ENCODE measurements at places on chromosomes 13 and 19. TPM values are rescaled to one million over a fixed set of nuclear protein-coding genes. Genes with fewer than 3 reads are reported as not detected.

- DNase-seq, result peak; percentile 81
- peaks cover 6% of the 10 kb centered on the region for H3K36me3 ChIP-seq
- peaks cover 22% of the 10 kb centered on the region for H3K4me1 ChIP-seq
- H3K27me3 ChIP-seq, result no peaks in the 10 kb centered on the region
- peak overlapping the region; percentile 91 for H3K4me3 ChIP-seq
These were observed 550 bp downstream of the CERS4 start for GRCh38 chr19:8209462-8210378.

The IGFL2 gene
- total RNA-seq, result not detected

The DAND5 gene
- total RNA-seq, result not detected

The CEACAM16 gene
- total RNA-seq, result not detected

DNA sequence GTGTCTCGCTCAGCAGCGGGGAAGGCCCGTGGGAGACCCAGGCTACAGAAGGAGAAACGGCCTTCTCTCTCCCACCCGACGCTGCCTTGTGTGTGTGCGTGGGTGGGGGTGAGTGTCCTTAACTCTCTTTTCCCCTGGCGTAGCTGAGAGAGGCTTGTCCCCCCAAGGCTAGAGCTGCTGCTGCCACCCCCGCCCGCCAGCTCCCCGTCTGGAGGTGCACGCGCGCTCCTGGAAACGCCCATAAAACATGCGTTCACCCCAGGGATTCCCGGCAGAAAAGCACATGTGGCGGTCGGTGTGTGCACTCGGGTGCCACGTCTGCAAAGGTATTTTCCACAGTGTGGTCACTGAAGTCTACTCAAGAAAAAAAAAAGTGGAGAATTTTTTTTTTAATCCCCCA lies 36.1 kb downstream of the GADD45B start:
- H3K4me1 ChIP-seq, result peaks cover 7% of the 10 kb centered on the region
- H3K27me3 ChIP-seq, result no peaks in the 10 kb centered on the region
- no peaks in the 10 kb centered on the region for H3K36me3 ChIP-seq
- no peak for DNase-seq

DNA sequence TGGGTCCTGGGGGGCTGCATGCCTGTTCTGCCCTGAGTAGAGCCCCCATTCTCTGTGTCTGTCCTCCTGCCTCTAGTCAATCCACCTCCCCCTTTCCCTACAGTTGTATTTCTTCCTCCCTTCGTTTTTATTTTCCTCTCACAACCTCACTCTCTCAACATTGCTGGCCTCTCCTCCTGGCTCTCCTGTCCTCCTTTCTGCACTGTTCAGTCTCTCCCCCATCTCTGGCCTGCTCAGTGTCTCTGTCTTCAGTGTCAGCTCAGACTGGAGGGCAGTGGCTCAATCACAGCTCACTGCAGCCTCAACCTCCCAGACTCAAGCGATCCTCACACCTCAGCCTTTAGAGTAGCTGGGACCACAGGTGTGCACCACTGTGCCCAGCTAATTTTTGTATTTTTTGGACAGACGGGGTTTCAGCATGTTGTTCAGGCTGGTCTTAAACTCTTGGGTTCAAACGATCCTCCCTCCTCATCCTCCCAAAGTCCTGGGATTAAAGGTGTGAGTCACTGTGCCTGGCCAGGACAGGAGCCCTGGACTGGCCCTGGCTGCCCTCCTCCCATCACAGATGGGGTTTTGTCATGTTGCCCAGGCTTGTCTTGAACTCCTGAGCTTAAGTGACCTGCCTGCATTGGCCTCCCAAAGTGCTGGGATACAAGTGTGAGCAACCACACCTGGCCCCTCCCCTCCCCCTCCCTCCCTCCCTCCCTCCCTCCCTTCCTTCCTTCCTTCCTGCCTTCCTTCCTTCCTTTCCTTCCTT lies 32.0 kb upstream of the IGFL1 start:
- H3K36me3 ChIP-seq, result no peaks in the 10 kb centered on the region
- H3K4me1 ChIP-seq, result peaks cover 2% of the 10 kb centered on the region
- peaks cover 41% of the 10 kb centered on the region for H3K27me3 ChIP-seq
- no peak overlapping the region for H3K27ac ChIP-seq
- DNase-seq, result no peak

DNA sequence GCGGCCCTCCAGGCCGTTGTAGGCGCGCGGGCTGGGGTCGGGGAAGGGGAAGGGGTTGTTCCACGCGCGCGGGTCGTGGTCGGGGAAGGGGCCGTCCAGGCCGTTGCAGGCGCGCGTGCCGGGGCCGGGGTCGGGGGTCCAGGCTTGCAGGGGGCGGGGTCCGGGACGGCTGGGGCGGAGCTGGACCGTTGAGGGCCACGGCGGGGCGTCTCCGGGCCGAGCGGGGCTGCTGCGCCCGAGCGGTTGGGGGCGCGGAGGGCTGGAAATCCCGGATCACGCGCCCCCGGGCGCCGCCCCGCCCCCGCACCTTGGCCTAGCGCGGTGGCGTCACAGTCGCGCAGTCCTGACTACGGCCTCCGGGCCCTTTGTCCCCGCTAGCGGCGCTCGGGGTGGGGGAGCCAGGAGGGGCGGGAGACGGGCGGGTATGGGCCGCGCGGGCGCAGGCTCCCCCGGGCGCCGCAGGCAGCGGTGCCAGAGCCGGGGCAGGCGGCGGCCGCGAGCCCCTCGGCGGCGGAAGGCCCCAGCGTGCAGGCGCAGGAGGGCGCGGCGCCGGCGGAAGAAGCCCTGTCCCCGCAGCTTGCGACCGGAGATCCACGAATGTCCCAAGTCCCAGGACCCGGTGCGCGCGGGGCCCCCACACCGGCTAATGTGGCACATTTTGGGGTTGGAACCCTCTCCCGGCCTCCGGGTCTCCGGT lies 665 bp downstream of the GPX4 start:
- peaks cover 5% of the 10 kb centered on the region for H3K36me3 ChIP-seq
- no peak overlapping the region for H3K27ac ChIP-seq
- H3K4me1 ChIP-seq, result peaks cover 43% of the 10 kb centered on the region
- DNase-seq, result peak; percentile 78
- peak overlapping the region; percentile 75 for H3K4me3 ChIP-seq

DNA sequence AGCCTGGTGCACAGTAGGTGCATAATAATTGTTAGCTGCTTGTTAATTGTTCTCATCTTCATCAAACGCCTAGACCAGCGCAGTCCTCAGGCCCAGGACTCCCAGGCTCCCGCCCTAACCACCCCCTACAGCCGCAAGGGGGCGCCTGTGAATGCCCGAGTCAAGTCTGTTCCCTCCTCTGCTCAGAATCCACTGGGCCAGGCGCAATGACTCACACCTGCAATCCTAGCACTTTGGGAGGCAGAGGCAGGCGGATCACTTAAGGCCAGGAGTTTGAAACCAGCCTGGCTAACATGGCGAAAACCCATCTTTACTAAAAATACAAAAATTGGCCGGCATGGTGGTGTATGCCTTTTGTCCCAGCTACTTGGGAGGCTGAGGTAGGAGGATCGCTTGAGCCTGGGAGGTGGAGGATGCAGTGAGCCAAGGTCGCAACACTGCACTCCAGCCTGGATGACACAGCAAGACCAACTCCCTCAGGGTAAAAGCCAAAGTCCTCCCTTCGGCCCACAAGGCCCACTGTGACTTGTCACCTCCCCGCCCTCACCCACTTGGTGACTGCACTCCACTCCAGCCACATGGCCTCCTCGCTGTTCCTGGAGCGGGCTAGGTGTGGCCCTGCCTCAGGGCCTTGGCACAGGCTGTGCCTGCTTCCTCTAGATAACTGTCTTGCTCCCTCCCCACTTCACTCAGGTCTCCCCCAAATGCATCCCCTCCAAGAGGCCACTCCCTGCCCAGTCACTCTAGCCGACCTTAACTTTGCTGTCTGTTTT lies 9.1 kb downstream of the ZNF653 start:
- no peak overlapping the region for H3K27ac ChIP-seq
- H3K4me3 ChIP-seq, result no peak overlapping the region
- H3K27me3 ChIP-seq, result no peaks in the 10 kb centered on the region
- DNase-seq, result peak; percentile 75
- H3K36me3 ChIP-seq, result peaks cover 7% of the 10 kb centered on the region

The WDR87 gene
- not detected for total RNA-seq

The C19orf81 gene
- 0.69 TPM for total RNA-seq

DNA sequence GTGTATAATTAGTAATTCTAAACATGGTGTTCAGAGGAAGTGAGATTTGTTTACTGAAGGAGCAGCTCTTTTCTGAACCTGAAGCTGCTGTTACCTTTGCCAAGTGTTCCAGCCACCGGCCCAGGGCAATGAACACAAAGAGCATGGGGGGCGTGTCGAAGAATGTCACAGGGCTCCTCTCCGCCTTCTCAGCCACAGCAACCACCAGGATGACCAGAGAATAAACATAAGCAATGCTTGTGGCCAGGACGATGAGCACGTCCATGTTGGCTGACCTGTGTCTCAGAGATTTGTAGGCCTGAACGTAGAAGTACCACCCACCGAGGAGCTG lies 53.1 kb downstream of the ATP7B start:
- no peak for DNase-seq
- no peak overlapping the region for H3K27ac ChIP-seq
- H3K27me3 ChIP-seq, result no peaks in the 10 kb centered on the region

The AMER2 gene
- not detected for total RNA-seq

The PSG4 gene
- total RNA-seq, result not detected

DNA sequence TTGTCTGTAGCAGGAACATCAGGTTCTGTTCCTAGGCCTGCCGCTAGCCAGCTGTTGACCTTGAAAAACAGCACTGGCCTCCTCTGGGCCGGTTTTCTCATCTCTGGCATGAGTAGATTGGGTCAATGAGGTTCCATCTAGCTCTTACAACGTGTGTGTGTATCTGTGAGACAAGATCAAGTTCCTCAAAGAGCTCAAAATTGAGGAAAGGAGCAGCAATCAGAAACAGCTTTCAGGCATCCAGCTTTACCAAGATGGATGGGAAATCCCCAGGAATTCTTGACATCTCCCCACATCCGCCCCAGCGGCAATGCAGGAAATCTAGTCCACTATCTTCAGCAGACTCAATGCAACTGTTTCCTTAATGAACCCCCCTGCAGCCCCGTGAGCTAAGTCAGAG lies 4.9 kb downstream of the FLT1 start:
- peaks cover 10% of the 10 kb centered on the region for H3K4me1 ChIP-seq
- H3K4me3 ChIP-seq, result no peak overlapping the region
- no peak for DNase-seq
- H3K27ac ChIP-seq, result no peak overlapping the region
- H3K27me3 ChIP-seq, result peaks cover 31% of the 10 kb centered on the region

DNA sequence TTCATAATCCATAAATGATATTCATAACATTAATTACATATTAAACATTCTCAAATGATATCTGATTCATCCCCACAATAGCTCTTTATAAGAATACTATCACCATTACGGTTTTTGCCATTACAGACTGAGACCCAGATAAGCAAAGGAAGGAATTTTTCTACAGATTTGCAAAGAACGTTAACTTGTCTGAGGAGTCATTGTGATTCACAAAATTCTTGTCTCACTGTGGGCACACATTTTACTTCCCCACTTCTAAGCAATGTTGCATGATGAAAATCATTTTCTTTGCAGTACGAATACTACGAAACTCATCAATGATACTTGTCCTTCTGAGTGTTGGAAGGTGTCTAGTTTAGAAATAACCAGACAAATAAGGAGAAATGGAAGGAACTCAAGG lies 70.1 kb downstream of the NALCN start:
- H3K4me3 ChIP-seq, result no peak overlapping the region
- no peaks in the 10 kb centered on the region for H3K36me3 ChIP-seq
- peaks cover 1% of the 10 kb centered on the region for H3K27me3 ChIP-seq

DNA sequence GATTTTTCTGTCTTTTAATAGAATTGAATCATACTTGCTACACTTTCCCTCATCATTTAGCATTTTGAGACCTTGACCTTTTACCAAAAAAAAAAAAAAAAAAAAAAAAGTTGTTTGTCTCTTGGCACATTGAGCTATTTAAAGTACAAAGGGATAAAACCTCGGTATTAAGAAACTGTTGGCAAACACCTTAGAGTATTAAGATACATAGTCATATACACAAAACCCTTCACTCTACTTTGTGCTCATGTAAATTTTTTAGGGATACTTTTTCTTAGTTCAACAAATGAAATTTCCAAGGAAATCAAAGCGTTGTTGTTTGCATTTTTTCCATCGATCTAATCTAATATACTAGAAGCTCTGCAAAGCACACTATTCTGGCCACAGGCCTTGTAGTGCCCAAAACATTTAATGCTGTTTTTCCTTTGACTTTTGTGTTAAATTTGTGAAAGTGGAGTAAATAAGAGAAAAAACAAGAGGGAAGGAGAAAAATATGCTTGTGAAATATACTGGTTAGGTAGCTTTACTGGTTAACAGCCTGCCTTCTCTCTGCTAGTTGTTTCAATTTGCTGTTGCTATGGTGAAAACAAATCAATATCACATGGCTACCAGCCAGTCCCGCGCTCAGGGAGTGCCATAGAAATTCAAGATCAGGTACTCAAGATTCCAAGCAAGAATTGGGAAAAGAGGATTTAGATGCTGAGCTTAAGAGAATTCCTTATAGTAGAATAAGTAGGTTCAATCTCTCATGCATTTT lies 2.6 kb downstream of the MBNL2 start:
- DNase-seq, result peak; percentile 50
- H3K27me3 ChIP-seq, result no peaks in the 10 kb centered on the region
- peak overlapping the region; percentile 91 for H3K27ac ChIP-seq
- H3K4me1 ChIP-seq, result peaks cover 45% of the 10 kb centered on the region
- peak overlapping the region; percentile 81 for H3K4me3 ChIP-seq
- H3K36me3 ChIP-seq, result no peaks in the 10 kb centered on the region

- peaks cover 10% of the 10 kb centered on the region for H3K4me1 ChIP-seq
- no peak overlapping the region for H3K27ac ChIP-seq
These were observed 39.5 kb downstream of the RASL11A start for GRCh38 chr13:27309967-27310598.

The SEMA6B gene
- 0.19 TPM for total RNA-seq

DNA sequence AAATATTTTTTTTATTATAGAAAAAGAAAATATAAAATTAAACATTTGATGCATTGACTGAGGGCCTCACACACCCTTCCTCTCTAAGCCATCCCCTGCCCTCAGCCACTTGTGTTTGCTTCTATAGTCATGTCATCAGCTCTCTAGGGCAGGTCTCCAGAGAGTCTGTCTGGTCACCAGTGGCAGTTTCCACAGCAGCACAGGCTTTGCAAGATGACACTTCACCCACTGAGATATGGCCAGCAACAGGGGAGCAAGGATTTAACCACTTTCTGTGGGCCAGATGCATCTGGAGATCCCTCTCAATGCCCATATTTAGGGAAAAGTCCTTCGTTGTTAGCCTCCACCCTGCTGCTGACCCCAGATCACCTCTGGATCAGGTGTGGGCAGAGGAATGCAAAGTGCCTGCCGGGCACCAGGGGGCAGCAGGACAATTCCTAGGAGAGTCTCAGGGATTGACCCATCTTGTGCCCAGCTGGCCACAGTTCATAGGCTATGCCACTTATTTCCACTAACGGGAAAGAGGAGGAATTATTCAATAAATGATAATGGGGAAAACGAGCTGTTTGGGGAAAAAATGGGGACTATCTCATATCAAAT lies 4.8 kb downstream of the ABCC4 start:
- peak; percentile 33 for DNase-seq
- no peak overlapping the region for H3K4me3 ChIP-seq
- no peak overlapping the region for H3K27ac ChIP-seq
- H3K36me3 ChIP-seq, result peaks cover 10% of the 10 kb centered on the region
- peaks cover 22% of the 10 kb centered on the region for H3K4me1 ChIP-seq
